Stimulated activated CD8-positive, alpha-beta memory T cell treated with anti-CD3 and anti-CD28 coated beads, Interleukin-7, amount 100 ng/mL, for 4 hours (primary cell): ENCODE measurements at places on chromosomes 2 and 18.

- no peak for DNase-seq
Observed at GRCh38 chr2:183349091-183349490, 224.8 kb downstream of the NUP35 start.

- no peak for DNase-seq
Observed at GRCh38 chr2:86297382-86298147, 39.9 kb downstream of the REEP1 start.

DNA sequence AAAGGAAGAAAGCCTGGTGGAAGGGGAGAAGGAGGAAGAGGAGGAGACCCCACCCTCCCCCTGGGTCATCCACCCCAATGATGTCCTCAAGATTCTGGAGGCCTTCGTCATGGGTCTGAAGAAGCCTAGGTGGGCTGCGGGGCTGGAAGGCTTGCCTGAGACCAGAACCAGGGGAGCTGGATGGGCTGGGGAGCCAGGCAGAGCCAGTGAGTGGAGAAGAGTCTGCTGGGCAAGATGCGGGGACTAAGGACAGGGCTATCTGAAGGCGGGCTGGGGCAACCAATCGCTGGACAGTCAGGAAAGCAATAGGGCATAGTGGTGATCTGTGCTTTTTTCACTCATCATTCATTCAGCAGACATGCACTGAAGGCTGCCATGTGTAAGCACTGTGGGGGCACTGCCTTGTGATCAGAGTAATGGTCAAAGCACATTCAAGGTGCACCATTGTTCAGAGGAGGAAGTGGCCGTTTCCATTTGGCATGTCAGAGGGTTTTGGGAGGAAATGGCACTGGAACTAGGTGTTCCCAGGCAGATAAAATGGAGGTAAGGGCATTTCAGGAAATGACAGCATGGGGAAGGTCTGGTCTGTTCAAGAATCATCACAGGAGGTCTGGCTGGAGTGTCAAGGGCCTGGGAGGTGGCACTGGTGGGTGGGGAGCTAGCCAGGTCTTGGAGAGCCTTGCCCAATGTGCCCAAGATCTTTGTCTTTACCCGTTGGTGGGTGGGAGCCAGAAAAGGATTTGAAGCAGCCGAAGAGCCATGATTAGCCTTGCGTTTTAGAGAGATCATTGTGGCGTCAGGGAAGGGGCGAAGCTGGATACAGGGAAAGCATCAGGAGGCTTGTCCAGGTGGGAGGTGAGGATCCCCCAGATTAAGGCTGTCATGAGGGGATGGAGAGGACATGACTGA lies 24.2 kb downstream of the OTOF start:
- DNase-seq = no peak

GRCh38 chr18:25647404-25647803 lies 295.4 kb upstream of the ZNF521 start:
- no peak for DNase-seq

- no peak for DNase-seq
Observed at GRCh38 chr2:194182888-194183287, 1474.1 kb upstream of the SLC39A10 start.

DNA sequence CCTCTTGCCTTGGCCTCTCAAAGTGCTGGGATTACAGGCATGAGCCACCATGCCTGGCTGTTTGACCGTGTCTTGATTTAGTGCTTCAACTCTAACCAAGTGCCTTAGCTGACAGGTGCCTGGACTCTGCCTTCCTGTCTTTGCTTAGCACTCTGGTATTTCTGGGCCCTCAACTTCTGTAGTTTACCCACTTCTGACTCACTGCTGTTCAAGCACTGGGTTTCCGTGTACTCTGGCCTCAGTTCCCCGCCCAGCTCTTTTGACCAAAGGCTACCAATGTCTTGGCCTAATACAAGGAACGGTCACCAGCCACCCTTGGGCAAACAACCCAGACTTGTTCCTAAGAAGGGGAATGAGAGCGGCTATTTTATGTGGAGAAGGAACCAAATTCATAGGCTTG lies 35.7 kb upstream of the CABLES1 start:
- DNase-seq = no peak

- no peak for DNase-seq
Observed at GRCh38 chr18:76679259-76679658, 143.1 kb upstream of the ZNF236 start.

GRCh38 chr18:2856547-2857170 lies 9.9 kb downstream of the EMILIN2 start:
- no peak for DNase-seq

GRCh38 chr18:29840089-29840488 lies 1202.5 kb downstream of the DSC3 start:
- DNase-seq = no peak

DNA sequence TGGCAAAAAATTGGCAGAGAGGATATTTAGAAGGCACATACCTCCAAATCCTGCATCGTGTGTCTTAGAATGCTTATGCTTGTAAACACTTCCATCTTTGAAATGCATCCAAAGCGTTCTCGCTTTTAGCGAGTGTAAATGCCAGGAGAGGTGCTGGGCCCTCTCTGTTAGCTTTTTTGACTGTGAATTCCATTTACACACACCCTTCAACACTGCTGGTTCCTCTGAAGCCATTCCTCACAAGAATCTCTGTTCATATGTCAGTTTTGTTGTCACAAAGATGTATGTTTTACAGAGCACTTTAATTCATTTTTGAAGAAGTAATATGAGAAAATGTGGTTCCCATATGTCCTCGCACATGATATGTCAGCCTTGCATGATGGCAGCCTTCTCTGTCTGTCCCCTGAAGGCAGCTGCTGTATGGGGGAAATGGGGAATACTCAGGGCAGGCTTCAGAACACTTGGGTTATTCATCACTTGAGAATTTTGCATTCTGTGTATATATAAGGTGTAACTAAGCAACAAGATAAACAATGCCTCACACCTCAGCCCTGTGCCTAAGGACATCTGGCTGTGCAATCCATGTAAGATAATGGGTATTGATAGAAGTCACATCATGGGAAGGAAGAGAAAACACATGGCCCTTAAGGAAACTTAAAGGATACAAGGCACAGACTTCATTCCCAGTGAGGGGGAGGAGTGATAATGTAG lies 52.3 kb downstream of the RAB27B start:
- DNase-seq = no peak
